A549 treated with AZD2906 at 1 μM for 4 hours (cell line): ENCODE measurements at places on chromosomes 16 and 17. TPM values are rescaled to one million over a fixed set of nuclear protein-coding genes. Genes with fewer than 3 reads are reported as not detected.

Gene C17orf113
- 0.55 to 0.85 TPM (median 0.81 TPM) in 5 replicates for total RNA-seq

Gene TEKT1
- total RNA-seq: 0.07 to 0.22 TPM (median 0.15 TPM) in 4 of 5 replicates, not detected in the other

Gene CDRT15
- total RNA-seq: not detected in 5 replicates

Gene ITGA2B
- 1.0 to 1.5 TPM (median 1.3 TPM) in 5 replicates for total RNA-seq

Gene SLC9A5
- 1.0 to 1.8 TPM (median 1.4 TPM) in 5 replicates for total RNA-seq

Gene HOXB7
- total RNA-seq: 29.4 to 32.5 TPM (median 32.2 TPM) in 5 replicates

Gene CD300E
- not detected in 5 replicates for total RNA-seq

Gene SPN
- not detected in 5 replicates for total RNA-seq

Gene KCNG4
- not detected in 5 replicates for total RNA-seq

Gene GH2
- total RNA-seq: not detected in 5 replicates

Gene LHX1
- 0.68 to 1.3 TPM (median 1.2 TPM) in 5 replicates for total RNA-seq

Gene PCGF2
- total RNA-seq: 32.8 to 60.3 TPM (median 58.9 TPM) in 5 replicates

Gene RASD1
- total RNA-seq: 4.4 to 5.8 TPM (median 4.9 TPM) in 5 replicates

Gene CLEC18B
- 0.03 to 0.23 TPM (median 0.20 TPM) in 5 replicates for total RNA-seq

Gene DNAAF1
- 0.21 to 0.48 TPM (median 0.34 TPM) in 5 replicates for total RNA-seq

Gene ABCC11
- 0.05 to 0.25 TPM (median 0.08 TPM) in 5 replicates for total RNA-seq

Gene NPTX1
- total RNA-seq: 119 to 187 TPM (median 161 TPM) in 5 replicates

Gene UMOD
- total RNA-seq: not detected in 5 replicates

Gene COL1A1
- 6.3 to 11.2 TPM (median 8.9 TPM) in 5 replicates for total RNA-seq

Gene TMEM114
- total RNA-seq: not detected in 5 replicates

Gene CLEC10A
- total RNA-seq: not detected in 5 replicates

Gene CRYBA1
- not detected in 5 replicates for total RNA-seq

Gene PRM2
- total RNA-seq: not detected in 5 replicates

Gene FBXO47
- total RNA-seq: 0.02 TPM in 1 of 5 replicates, not detected in the others

Gene CX3CL1
- 0.06 to 0.11 TPM (median 0.08 TPM) in 5 replicates for total RNA-seq

Gene SLC5A10
- 0.13 to 0.27 TPM (median 0.17 TPM) in 5 replicates for total RNA-seq

Gene GCGR
- total RNA-seq: 0.14 to 0.55 TPM (median 0.34 TPM) in 5 replicates

Gene ACAP1
- 2.4 to 5.7 TPM (median 4.0 TPM) in 5 replicates for total RNA-seq

Gene CBLN1
- 0.05 to 0.12 TPM (median 0.05 TPM) in 3 of 5 replicates, not detected in the others for total RNA-seq

Gene CHD9
- total RNA-seq: 13.2 to 19.0 TPM (median 14.7 TPM) in 5 replicates

Gene KCNH4
- total RNA-seq: 0.18 to 0.36 TPM (median 0.31 TPM) in 5 replicates
